Right renal cortex interstitium (tissue), 3 donors: ENCODE measurements at places on chromosomes 11 and 22. TPM values are rescaled to one million over a fixed set of nuclear protein-coding genes. Genes with fewer than 3 reads are reported as not detected.

VSIG10L2 gene
- not detected for polyA plus RNA-seq

C11orf65 gene
- 3.1 TPM for polyA plus RNA-seq

PATE4 gene
- polyA plus RNA-seq: not detected

PRODH gene
- polyA plus RNA-seq: 12.4 TPM

TUBA8 gene
- 1.9 TPM for polyA plus RNA-seq

C11orf86 gene
- polyA plus RNA-seq: not detected

FBLN1 gene
- 79.1 TPM for polyA plus RNA-seq

RHOD gene
- 6.1 TPM for polyA plus RNA-seq

CBLIF gene
- not detected for polyA plus RNA-seq

OR51B2 gene
- not detected for polyA plus RNA-seq

CARD16 gene
- 1.6 TPM for polyA plus RNA-seq

SREBF2 gene
- 93.2 TPM for polyA plus RNA-seq

KDM4D gene
- 2.2 TPM for polyA plus RNA-seq

LYVE1 gene
- polyA plus RNA-seq: 88.4 TPM
